ENCODE measurements at places on chromosomes 5 and 9.
A peak's percentile ranks its signal among the peaks of the same experiment; 100 is the strongest.

- DNase-seq: no peak
Observed at GRCh38 chr5:81631621-81632020, 119.3 kb downstream of the SSBP2 start.

- DNase-seq: no peak
Observed at GRCh38 chr5:62578540-62578939, at the start of gene LRRC70. LRRC70 (plus strand) TSS chr5:62578819; CDS start chr5:62579439, 620 bp downstream.

GRCh38 chr9:2230362-2230761, 215.2 kb downstream of the SMARCA2 start:
- DNase-seq: no peak

DNA sequence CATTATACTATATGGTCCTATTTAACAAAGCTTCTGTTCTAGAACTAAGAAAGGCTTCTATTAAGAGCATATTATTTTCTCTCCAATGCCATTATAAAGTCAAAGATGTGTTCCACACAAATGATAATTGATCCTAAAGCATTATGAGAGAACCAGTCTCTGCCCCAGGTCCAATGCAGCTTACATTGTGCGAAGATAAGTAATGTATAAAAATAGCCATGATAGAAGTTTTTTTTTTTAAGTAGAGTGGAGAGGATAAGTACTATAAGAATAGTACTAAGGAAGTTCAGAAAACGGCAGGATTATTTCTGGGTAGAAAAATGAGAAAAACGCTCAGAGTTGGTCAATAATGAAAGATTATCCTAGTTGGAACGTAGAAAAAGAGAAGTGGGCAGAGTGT, 15.6 kb downstream of the UBTD2 start:
- no peak for DNase-seq

- no peak for DNase-seq
Observed at GRCh38 chr5:97624886-97625285, 441.8 kb upstream of the RIOK2 start.

DNA sequence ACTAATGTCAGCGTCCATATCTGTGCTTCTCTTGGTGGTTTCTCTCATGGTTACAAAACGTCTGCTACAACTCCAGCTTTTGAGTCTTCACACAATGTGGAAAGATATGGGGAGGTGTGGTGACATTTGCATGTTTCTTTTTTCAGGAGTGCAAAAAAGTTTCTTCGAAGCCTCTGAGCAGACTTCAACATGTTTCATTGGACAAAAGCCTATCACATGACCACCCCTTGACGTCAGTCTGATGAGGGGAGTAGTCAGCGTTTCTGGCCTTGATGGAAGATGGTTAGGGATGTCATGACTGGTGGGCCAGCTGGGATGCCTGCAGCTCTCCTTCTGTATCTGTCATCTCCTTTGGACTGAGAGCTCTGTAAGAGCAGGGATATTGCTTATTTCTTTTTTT, 61.4 kb downstream of the PTPDC1 start:
- no peak for DNase-seq

DNA sequence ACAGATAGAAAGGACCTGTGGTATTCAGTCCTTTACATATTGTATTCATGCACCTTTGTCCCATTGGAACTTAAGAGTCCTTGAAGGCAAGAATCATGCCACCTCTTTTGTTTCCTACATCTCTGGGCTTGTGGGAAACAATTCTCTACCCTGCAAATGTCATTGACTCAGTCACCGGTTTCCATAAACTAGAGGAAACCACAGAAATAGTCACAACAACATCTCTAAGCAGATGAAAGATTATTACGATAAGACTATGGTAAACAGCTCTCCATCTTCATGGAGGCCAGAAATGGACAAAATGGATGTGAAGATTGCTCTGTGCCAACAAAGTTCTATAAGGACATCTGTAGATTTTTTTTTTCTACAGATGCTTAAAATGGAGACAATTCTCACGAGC, 165.5 kb downstream of the PIK3R1 start:
- DNase-seq: no peak

- no peak for DNase-seq
Observed at GRCh38 chr9:18452276-18452675, 21.7 kb upstream of the ADAMTSL1 start.

DNA sequence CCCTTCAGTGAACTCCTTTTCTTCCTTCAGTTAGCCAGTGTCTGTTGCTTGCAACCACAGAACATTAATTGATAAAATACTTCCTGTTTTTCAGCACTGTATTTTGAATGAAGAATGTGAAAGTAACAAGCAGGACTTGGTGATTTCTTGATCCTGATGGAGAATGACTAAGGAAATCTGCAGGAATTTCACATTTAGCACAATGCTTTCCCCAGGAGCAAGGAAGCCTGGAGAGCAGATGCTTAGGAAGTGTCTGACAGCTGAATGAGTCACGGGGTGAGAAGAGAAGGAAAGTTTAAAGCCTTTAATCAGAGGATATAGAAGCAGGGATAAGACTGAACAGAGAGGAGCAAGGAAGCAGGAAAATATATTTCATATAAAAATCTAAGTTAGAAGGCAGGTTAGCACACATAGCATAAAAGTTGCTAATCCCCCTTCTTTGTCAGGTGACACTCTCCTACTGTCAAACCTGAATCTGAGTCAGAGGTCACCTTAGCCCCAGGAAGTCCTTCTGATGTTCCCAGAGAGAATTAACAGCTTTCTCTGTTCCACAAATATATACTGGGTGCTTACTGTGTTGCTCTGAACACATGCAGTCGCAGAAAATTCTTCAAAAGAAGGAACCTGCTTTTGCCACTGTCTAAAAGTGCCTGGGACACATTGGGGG, 59.7 kb downstream of the GNA14 start:
- DNase-seq: no peak

GRCh38 chr9:30522061-30522460, 1862.4 kb upstream of the ACO1 start:
- no peak for DNase-seq

DNA sequence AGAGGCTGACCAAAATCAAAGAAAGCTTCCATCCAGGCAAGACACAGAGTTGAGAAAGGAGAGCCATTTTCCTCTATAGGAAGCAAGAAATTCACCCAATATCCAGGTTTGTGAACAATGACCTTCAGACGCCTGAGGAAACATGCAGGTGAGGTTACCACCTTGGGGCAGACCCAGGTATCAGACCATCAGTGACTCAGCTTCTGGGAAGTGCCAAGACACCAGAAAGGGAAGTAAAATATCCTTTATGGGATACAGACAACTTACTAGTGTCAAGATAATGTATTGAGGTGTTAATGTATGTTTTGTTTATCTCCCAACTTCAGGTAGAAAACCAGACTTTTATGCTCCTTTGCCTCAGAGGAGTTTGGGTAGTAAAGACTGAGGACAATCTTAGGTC, 2.2 kb upstream of the DTWD2 start:
- no peak for DNase-seq

DNA sequence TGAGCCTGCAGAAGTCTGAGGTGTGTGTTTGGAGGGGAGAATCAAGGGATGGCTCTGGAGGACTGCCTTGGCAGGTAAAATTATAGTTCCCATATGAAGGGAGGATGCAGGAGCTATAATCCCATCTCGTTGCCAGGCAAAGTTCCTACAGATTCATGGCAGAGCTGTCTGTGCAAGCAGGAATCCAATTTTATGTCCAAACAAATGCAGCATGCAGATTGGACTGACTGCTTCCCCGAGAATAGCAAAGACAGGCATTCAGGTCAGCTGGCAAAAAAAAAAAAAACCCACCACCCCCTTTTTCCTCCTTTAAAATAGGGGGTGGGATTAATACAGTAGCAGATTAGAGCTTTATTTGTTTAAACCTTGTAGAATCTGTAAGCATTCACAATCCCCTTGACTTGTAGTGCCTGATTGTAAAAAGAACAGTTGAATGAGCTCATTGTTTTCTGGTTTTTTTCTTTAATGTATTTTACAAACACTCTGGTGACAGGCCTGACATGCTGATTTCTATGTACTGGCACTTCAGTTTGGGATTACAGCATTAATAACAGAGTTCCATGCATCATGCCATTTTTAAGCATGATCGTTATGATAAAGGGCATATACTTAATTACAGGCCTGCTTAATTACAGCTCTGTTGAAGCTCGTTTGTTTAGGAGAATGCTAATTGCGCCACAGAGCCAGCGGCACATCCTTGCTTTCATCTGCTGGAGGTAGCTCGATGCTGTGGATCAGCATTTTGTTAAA, 141.4 kb upstream of the LMX1B start:
- no peak for DNase-seq

GRCh38 chr9:95561913-95562312, 45.1 kb upstream of the PTCH1 start:
- DNase-seq: no peak

GRCh38 chr5:180974612-180975315, 13.9 kb upstream of the BTNL3 start:
- DNase-seq: no peak

GRCh38 chr5:54904425-54904824, 81.0 kb downstream of the ESM1 start:
- no peak for DNase-seq

- no peak for DNase-seq
Observed at GRCh38 chr5:90968319-90968718, 409.7 kb downstream of the ADGRV1 start.

DNA sequence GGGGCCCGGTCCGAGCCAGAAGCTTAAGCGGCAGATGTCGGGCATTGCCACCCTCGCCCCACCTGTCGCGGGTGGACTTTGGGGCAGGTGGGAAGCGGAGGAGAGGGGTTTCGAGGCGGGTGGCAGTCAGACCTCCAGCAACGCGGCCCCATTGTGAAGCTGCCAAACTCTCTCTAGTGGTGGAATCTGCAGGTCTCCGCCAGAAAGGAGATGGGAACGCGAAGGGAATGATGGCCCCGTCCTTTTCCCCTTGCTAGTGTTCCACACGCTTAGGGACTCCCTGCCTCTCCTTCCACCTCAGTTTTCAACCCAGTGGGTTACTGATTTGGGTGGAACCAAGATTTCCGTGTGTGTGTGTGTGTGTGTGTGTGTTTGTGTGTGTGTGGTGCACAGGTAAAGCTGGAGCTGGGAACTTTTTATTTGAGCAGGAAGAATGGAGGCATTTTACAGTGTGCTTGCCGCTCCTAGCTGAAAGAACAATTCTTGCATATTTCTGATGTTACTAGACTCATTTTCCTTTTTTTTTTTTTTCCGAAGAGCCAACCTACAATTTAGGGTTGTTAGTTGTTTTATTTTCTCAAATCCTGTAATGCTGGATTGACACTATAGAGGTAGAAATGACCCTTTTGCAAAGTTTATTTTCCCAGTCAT, 1.3 kb downstream of the MACIR start:
- DNase-seq: no peak

GRCh38 chr9:98129451-98129881, 10.4 kb upstream of the TRIM14 start:
- DNase-seq: no peak

DNA sequence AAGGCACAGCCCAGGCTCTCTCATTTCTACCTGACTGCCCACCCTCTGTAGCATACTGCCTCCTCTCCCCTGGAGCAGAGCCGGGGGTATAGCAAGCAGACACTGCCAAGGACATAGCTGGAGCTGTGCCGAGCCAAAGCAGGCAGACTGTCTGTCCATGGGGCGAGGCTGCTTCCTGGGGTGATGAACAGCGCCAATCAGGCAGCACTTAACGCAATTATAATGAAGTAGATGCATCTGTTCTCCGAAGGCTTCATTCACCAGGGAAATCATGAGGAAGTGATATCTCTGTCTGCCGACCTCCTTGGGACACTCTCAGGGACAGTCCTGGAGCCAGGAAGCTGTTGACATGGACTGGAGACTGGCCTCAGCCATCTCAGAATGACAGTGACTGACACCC, 230.7 kb downstream of the ASTN2 start:
- no peak for DNase-seq

GRCh38 chr9:77710965-77711648, 63.0 kb upstream of the GNA14 start:
- no peak for DNase-seq

GRCh38 chr9:38677660-38678303, 42.2 kb downstream of the FAM240B start:
- DNase-seq: no peak

DNA sequence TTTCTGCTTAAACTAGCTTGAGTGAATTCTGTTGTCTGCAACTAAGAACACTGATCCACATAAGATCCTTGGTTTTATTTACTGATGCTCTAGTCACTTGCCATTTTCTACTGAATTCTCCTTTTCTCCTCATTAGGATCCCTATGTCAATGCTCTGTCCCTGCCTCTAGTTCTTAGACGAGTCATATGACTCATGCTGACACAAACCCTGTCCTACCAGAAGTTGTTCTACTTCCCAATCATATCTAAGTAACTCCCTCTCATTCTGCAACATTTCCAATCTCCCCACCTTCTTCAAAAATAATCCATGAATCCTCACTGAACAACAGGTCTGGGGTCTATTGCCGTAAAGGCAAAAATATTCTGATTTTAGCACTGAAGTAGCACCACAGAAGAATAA, 47.1 kb upstream of the DMRT1 start:
- DNase-seq: no peak

GRCh38 chr5:38121420-38121819, 136.9 kb upstream of the EGFLAM start:
- DNase-seq: no peak

GRCh38 chr5:130710596-130710995, 454.5 kb downstream of the HINT1 start:
- no peak for DNase-seq

GRCh38 chr5:115084246-115084793, 85.4 kb downstream of the TRIM36 start:
- no peak for DNase-seq

GRCh38 chr9:87622923-87623322, 103.0 kb upstream of the CTSL start:
- peak; percentile 15 for DNase-seq

GRCh38 chr9:28671000-28671399, 1097.7 kb upstream of the C9orf72 start:
- no peak for DNase-seq

- no peak for DNase-seq
Observed at GRCh38 chr5:172142709-172143215, 45.3 kb downstream of the STK10 start.

DNA sequence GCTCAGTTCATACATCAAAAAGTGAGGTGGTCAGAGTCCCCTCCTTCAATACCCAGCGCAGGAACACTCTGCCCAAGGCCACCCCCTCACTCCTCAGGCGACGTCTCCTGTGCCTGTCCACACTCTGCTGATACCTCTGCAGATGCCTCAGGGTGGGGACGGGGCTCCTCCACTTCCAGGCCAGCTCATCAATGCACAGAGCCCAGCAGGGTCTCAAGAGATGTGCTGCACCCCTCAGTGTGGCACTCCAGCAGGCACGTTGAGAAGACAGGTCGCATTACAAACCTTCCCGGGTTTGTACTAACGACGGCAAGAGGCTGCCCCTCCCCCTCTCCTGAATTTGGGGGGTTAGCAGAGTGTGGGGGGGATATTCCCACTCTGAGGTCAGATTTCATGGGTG, 128.5 kb downstream of the ZNF354C start:
- no peak for DNase-seq

DNA sequence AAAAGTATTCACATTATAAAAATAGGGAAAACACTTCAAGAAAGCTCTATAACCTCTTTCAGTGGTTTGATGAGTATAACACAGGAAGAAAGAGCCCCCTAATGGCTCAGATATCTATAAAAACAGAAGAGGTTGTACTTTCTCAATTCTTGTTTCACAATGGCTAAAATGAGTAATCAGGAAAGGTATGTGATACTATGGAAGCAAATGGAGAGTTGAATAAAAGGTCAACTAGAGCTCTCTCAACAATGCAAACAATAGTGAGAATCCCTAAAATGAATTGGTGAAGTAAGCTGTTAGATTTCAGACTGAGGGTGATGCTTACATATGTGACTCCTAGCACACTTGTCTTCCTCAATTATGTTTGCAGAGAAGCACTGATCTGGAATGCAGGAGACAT, 584.6 kb upstream of the CDH18 start:
- no peak for DNase-seq

- no peak for DNase-seq
Observed at GRCh38 chr9:5976674-5977397, 38.6 kb downstream of the RANBP6 start.

- no peak for DNase-seq
Observed at GRCh38 chr9:98002808-98003207, 19.7 kb downstream of the ANP32B start.
